SW 1271 (cell line): ENCODE measurements at places on chromosomes 16 and 17.

- DNase-seq = no peak
Measured at GRCh38 chr16:84537491-84538151, 33.2 kb upstream of the MEAK7 start.

DNA sequence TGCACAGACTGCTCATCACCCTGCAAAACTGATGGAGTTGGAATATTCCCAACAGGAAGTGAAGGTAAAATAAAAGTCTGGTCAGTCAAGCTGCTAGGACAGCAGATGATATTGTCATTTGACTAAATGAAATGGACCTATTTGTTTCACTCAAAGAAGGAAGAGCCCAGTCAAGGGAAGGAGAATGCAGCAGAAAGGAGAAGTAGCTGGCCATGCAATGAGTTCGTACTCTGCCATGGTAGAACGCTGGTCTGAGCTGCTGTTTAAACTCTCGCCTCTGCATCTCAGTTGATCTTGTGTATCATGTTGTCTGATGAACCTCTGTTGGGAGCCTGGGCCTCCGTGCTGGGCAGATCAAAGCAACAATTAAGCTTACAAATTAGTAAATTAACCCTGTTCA is 15.6 kb upstream of the YPEL2 start:
- DNase-seq = no peak

DNA sequence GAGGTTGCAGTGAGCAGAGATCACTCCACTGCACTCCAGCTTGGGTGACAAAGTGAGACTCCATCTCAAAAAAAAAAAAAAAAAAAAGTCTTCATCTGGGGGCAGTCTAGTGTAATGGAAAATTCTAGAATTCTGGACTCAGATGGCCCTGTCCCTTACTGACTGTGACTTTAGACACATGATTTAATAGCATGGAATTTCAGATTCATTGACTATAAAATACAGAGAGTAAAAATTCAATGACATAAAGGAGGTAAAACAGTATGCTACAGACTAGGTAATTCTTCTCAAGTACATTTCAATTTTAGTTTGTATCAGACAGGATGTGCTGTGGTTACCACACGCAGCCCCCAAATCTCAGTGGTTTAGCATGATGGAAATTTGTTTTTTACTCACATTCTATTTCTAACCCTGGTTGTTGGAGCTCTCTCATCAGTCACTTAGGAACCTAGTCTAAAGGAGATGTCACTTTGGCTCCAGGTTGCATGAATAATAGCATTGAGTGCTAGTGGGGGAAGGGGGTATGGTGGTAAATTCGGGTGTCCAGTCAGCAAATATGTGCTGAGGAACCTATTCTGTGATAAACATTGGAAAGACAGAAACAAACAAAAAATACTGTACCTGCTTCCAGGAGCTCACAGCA is 444.0 kb downstream of the XYLT1 start:
- no peak for DNase-seq

DNA sequence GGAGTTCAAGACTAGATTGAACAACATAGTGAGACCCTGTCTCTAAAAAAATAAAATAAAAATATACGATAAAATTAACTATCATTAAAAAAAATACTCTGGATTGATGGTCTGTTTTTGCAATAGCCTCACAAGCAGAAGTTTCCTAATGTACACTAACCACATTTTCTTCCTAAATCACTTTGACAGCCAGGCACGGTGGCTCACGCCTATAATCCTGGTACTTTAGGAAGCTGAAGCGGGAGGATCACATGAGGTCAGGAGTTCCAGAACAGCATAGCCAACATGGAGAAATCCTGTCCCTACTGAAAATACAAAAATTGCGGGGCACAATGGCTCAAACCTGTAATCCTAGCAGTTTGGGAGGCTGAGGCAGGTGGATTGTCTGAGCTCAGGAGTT is 64.7 kb downstream of the HELZ start:
- no peak for DNase-seq

- DNase-seq = no peak
Measured at GRCh38 chr16:77571115-77571862, 136.5 kb upstream of the ADAMTS18 start.

DNA sequence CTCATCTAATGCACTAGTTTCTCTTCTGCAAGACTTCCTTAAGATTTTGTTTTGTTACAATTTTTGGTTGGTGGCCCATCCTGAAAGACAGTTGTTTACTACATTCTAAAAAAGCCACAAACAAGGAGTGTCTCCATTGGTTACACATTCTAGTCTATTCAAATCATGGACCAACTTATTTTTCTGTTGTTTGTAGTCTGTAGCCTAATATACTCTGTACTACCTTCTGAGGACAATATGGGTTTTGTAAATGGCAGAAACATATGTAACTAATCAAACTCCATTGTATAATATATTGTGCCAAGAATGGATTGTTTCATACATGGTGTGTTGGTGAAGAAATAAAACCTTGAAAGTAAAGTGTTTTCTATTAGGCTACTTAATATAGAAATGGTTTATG is 79.5 kb upstream of the DHX40 start:
- DNase-seq = no peak

DNA sequence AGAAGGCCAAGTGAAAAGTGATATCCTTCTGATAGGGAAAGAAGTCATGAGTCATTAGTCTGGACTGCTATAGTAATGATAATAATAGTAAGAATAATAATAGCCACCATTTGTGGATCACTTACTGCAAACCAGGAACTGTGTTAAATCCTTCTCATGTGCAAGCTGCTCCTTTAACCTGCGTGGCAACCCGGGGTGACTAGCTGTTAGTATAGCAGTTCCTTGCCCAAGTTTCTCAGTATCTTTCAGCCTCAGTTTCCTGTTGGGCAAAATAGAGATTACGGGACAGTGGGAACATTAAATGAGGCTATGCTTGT is 129.5 kb downstream of the CDH13 start:
- DNase-seq = no peak

- DNase-seq = no peak
Measured at GRCh38 chr16:77327717-77328116, 107.1 kb downstream of the ADAMTS18 start.

DNA sequence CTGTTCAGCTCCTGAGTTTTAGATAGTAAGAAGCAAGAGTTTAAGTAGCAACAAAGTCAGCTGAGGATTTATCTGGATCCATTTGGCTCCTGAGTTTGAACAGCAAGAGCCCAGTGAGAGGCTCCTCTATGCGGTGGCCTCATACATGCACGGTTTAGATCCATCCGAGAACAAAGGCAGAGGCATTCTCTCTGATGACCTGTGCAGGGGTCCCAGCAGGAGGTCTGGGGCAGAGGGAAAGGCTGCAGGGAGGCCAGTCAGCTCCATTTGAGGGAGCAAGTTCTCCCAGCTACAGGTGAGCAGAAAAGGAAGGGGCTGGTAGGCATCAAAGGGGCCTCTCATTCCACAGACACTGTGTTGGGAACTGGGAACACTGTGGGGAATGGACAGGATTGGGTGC is 16.5 kb downstream of the PITPNM3 start:
- no peak for DNase-seq

- DNase-seq = no peak
Measured at GRCh38 chr17:43650471-43650870, 11.3 kb downstream of the MEOX1 start.

DNA sequence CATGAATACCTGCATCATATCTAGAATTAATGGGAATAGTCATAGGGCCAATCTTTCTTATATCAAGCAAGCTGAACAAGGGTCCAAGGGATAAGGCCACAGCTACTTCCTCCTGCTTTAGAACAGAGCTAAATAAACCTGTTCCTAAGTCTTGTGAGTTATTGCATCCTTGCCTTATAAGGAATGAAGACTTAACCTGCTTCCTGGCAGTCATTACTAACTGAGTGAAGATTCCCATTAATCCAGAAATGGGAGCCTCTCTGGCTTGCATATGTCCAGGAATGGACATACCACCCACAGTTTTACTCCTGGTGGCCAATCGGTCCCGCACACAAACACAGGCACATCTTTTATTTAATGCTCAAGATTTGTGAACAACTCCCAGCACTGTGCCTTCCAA is 35.9 kb upstream of the SKAP1 start:
- DNase-seq = no peak

DNA sequence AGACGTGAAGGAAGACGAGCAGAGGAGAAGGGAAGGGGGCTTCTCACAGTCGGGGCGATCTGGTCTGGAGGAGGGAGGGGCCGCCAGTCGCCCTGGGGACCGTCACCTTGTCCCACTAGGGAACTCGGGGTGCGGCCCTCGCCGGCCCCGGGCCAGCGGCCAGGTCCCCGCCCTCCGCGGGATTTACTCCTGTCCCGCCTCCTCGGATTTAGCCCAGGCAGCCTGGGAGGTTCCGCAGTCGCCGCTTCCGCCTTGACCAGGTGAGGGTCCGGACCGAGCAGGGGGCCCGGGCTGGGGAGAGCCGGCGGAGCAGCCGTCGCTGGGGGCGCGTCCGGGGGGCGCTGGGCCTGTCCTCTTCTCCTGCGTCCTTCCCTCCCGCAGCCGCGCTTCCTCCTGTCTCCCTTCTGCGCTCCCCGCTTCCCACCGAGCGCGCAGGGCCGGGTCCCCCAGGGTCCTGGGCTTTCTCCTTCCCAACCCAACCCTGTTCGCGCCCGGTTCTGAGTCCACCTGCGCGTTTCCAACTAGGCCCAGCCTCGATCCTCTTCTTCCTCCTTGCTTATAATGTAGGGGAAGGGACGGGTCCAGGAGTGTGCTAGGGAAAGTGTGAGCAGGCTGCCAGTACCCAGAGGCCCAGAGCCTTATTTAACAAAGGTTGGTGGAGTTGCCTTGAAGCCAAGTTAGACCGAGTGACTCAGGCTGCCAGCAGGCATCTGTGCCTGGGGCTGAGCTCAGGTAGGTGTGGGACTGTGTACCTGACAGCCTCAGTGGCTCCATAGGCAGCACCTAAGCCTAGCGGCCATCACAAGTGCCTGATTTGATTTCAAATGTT is at the start of gene TNK1:
Gene TNK1, plus strand, starts transcription at position 235 of the 829 bp plus-strand sequence. CDS start 1,838 bp downstream, outside the sequence.
- no peak for DNase-seq

- DNase-seq = no peak
Measured at GRCh38 chr16:73051961-73052360, 4.0 kb upstream of the ZFHX3 start.

- no peak for DNase-seq
Measured at GRCh38 chr17:39167476-39167875, 1.5 kb upstream of the ARL5C start.
